Kidney glomerular epithelial cell (primary cell): ENCODE measurements at places on chromosomes 16 and 17.

GRCh38 chr17:4386406-4386805 is 19.9 kb upstream of the UBE2G1 start:
- DNase-seq, result no peak

GRCh38 chr17:64009571-64010402 is 10.6 kb downstream of the ICAM2 start:
- DNase-seq, result no peak

DNA sequence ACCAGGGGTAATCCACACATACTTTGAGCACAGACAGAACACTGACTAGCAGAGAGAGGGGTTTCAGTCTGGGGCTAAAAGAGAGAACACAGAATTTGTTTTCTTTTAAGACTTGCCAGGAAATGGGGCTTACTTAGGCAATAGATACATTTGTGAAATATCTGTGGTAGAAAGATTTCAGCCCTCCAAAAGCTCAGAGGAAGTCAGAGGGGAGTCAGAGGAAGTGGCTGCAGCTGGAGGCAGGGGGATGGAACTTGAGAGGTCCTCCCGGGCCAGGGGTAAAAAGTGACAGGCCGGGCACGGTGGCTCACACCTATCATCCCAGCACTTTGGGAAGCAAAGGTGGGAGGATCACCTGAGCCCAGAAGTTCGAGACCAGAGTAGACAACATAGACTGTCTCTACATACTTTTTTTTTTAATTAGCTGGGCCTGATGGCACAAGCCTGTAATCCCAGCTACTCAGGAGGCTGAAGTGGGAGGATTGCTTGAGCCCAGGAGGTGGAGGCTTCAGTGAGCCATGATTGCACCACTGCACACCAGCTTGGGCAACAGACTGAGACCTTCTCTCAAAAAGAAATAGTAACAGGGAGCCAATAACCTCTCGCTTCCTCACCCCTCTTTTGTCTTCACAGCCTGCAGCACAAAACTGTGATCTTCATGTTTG is 49.9 kb downstream of the NLRC5 start:
- no peak for DNase-seq

- no peak for DNase-seq
Measured at GRCh38 chr16:30762991-30763725, 1.0 kb downstream of the RNF40 start.

DNA sequence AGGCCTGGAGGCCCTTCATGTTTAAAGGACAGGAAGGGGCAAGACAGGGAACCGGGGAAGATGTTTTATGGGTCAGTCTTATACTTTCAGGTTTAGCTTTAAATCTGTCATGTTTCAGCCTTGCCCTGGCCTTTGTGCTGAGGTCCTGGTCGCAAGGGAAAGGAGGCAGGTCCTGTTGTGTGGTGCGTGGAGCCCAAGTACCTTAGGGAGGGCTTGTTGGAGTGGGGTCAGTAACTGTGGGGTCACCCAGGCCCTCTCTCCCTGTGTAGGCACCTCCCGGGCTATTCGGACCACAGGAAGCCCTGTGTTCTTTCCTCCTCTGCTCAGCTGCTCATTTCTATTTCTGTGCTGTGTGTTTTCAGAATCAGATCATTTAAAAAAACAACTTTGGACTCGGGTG is 42.7 kb downstream of the MPRIP start:
- no peak for DNase-seq

- DNase-seq, result no peak
Measured at GRCh38 chr16:64950731-64951130, 171.1 kb downstream of the CDH11 start.
